Pulmonary artery endothelial cell (primary cell): ENCODE measurements at places on chromosomes 12 and 14. TPM values are rescaled to one million over a fixed set of nuclear protein-coding genes. Genes with fewer than 3 reads are reported as not detected.
A peak's percentile ranks its signal among the peaks of the same experiment; 100 is the strongest.

DNA sequence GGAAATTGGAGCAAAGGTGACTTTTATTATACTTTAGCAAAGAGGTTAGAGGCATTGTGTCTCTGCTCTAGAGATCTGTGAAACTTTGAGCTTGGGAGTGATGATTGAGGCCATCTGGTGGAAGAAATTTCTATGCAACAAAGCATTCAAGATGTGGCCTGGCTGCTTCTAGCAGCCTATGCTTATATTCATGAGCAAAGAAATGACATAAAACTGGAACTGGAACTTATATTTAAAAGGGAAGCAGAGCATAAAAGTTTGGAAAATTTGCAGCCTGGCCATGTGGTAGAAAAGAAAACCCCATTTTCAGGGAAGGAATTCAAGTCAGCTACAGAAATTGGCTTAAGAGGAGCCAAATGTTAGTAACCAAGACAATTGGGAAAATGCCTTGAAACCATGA is 70.4 kb downstream of the SDR9C7 start:
- DNase-seq, result no peak

GRCh38 chr12:25089738-25090137 is 105.2 kb downstream of the DNAI7 start:
- DNase-seq, result no peak

GRCh38 chr12:67803278-67803993 is 154.9 kb downstream of the DYRK2 start:
- DNase-seq, result no peak

- no peak for DNase-seq
Observed at GRCh38 chr12:43407816-43408645, 144.0 kb downstream of the ADAMTS20 start.

DNA sequence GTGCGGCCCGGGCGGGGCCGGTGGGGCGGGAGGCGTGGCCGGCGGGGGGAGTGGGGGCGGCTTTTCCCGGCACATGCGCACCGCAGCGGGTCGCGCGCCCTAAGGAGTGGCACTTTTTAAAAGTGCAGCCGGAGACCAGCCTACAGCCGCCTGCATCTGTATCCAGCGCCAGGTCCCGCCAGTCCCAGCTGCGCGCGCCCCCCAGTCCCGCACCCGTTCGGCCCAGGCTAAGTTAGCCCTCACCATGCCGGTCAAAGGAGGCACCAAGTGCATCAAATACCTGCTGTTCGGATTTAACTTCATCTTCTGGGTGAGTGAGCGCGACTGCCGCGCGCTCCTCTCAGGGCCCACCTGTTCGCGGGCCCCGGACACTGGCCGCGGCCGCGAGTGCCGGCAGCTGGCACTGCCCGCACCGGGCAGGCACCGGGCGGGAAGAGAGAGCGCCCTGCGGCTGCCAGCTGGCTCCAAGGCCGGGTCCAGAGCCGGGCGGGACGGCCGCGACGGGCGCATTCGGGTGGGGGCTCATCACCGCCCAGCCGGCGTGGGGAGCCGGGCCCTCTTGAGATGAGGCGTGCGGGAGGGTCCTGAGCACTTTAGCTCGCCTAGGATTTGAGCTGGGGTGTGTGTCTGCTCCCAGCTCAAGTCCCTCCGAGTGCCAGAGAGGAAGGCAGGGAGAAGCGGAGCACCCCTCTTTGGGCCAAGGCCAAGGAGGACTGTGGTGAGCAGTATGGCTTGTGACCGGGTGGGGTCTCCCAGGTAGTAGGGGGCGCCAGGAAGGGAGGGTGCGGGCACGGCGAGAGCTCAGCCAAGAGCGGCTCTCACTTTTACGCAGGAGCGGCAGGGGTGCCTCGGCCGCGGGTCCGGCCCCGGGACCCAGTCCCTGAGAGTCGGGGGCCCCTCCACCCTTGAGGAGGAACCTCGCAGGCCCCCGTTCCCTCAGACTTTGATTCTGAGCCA is at the start of gene CD9:
TSS of gene CD9 (plus strand) at position 145 of the 957 bp plus-strand sequence. CDS start at position 245, 100 bp downstream.
- DNase-seq, result no peak

DNA sequence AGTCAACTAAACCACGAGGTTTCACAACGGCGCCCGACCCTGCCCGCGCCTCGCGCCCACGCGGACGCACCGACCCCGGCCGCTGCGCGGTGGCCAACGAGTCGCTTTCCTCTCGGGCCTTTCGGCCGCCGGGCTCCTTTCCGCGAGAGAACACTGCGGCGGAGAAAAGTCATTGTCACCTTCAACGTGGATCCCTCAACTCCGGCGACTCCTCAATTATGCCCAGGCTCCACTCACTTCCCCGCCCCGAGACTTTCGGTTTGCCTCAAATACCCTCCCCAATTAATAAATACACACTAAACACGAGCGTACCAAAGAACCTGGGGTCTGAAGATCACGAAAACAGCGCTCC is 450 bp downstream of the SINHCAF start:
- no peak for DNase-seq

GRCh38 chr14:23550812-23551265 is 726 bp downstream of the ZFHX2 start:
- DNase-seq, result no peak

DNA sequence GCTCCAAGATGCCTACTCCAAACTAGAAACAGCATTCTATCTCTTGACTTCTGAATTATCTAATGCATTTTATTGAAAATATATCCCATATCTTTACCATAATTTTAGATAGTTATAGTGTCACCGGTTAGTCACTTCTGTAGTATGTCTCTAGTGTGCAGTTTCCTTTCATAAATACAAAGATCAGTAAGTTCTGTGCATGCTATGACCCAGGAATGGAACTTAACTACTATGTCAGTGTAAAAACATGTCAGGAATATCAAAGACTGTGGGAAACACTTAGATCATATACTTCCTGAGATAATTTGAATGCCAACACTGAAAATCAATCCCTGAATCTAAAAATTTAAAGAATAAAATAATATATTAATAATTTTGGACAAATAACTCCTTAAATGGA is 237.6 kb downstream of the ATXN7L3B start:
- no peak for DNase-seq

- DNase-seq, result no peak
Observed at GRCh38 chr14:104140463-104141331, 2.3 kb downstream of the KIF26A start.

- DNase-seq, result no peak
Observed at GRCh38 chr14:101176535-101177205, 273.1 kb upstream of the RTL1 start.

DNA sequence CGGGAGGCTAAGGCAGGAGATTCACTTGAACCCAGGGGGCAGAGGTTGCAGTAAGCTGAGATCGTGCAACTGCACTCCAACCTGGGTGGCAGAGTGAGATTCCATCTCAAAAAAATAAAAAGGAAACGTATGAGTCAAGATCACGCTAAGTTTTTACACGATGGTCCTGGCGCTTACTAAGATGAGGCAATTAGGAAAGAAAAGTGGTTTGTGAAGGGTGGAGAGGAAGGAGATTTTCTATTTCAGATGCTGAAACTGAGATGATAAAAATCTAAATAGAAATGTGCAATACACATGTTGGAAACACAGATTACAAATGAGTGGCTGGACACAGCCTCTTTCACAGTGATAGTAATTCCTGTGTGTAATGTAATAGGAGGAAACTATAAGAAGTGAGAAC is 63.2 kb downstream of the KDM5A start:
- no peak for DNase-seq

GRCh38 chr12:40099423-40099853 is 6.4 kb downstream of the SLC2A13 start:
- no peak for DNase-seq

- DNase-seq, result peak; percentile 58
Observed at GRCh38 chr12:127284021-127284420, 982.9 kb upstream of the TMEM132C start.

DNA sequence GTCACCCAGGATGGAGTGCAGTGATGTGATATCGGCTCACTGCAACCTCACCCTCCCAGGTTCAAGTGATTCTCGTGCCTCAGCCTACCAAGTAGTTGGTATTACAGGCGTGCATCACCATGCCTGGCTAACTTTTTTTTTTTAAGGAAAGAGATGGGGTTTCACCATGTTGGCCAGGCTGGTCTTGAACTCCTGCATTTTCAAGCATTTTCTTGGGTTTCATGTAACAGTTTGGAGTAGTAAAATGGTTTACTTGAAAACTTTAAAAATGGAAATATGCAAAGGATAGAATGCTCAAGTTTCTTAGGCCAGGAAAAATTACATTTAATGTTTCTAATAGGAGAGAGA is 63.3 kb downstream of the FOXN3 start:
- DNase-seq, result no peak

DNA sequence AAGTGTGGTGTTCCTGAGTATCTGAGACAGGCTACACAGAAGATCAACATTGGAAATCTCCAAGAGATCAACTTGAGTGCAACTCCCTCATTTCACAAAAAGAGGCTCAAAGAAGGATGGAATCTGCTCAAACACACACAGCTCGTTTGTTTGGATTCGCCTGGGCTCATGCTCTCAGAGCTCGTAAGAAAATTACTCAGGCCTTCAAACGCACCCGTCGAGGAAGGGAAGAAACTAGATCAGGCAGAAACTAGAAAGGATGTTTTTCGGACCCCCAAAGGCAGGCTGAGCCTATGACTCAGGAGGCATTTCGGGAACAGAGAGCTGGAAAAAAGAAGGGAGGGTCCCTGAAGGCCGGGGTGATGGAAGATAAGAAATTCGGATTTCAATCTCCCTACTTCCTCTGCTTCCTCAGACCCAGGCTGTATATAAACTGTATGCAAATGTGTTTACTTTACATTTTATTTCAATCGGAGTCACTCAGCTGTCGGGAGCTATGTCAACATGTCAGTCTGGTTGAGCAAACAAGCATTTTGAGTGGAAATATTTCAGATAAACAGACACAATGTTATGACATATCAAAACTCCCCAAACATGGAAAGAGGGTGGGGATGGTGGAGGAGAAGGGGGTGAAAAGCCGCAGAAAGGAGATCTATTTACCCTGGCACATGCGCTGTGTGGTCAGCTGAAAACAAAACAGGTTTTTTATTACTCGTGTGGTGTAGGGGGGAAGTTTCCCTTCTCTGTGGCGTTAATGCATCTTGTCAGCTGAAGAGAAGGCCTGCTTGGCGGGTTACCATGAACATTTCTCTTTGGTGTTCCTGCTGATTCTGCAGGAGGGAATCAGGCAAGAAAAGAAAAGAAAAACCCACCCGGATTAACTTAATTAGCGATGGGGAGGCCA is 129.1 kb upstream of the TBX3 start:
- no peak for DNase-seq

DNA sequence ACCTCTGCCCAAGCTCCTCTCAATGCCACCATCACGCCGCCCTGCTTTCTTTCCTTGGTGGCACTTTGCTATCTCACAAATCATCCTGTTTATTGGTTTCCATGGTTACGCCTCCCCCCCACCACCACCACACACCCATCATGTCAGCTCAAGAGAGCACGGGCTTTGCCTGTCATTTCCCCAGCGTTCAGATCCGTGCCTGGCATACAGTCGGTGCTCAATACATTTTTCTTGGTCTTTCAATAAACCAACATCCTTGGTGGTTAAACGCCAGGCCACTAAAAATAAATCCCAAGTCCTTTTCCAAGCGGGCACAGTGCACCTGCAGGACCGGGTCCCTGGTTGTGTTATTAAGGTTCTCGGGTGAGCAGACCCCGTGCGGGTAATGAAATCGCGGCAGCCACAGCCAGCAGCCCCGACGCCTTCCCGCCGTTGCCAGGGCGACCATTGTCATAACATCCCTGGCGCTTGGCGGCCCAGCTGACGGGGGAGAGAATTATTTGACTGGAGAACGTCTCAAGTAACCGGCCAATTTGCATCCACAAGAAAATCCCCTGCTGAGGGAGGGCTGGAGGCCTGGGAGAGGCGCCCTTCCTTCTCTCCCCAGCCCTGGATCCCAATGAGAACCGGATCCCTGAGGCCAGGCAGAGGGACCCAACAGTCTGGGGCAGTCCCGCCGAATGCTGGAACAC is 92.9 kb downstream of the KSR2 start:
- DNase-seq, result no peak

DNA sequence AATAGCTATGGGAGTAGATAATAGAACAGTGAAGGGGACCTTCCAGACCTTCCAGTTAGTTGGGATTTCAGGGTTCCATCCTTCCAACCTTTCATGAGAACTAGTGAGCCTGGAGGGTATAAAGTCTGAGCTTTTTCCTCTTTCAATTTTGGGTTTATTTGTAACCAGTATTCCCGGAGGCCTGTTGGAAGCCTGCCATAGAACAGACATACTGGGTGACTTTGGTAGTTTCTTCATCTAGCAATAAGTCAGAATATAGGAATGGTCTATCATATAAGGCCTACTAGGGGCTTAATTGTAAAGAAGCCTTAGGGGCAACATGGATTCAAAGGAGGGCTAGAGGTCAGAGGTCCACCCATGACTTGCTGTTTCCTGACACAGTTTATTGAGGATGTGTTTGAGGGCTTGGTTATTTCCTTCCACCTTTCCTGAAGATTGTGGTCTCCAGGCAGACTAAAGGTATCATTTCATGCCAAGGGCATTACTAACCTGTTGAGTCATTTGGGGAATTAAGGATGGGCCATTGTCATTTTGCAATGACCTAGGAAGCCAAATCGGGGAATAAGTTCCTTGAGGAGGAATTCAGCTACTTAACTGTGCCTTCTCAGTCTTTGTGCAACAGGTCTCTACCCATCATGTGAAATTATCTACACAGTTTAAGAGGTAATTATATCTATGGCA is 410.3 kb downstream of the SLC6A15 start:
- DNase-seq, result no peak

- DNase-seq, result no peak
Observed at GRCh38 chr12:27493260-27493940, 30.6 kb upstream of the PPFIBP1 start.

DNA sequence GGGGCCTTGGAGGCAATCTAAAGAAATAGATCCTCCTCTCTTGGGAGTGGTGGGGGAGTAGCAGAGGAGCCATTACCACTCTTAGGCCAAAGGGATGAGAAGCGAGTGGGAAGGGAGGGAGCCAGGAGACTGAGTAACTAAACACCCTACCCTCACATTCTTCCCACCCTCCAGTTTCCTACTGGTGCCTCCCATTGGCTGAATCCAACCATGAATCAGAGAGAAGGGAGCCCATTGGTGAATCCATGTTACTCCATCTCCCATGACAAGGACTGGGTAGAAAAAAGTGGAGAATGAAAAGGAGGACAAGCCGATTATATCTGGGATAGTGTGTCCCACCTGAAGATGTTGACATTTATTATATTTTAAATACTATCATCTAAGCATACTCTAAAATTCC is 76.8 kb upstream of the LHX5 start:
- no peak for DNase-seq

The KSR2 gene
- 0.42 and 0.99 TPM in 2 replicates for total RNA-seq

The CLEC14A gene
- total RNA-seq, result 256 and 388 TPM in 2 replicates

The SIX1 gene
- total RNA-seq, result 0.73 and 1.4 TPM in 2 replicates

The COCH gene
- total RNA-seq, result 0.18 and 0.66 TPM in 2 replicates

The GPN3 gene
- total RNA-seq, result 19.7 and 37.7 TPM in 2 replicates

The C14orf180 gene
- total RNA-seq, result not detected in 2 replicates
